ENCODE measurements at places on chromosomes 4 and X.

DNA sequence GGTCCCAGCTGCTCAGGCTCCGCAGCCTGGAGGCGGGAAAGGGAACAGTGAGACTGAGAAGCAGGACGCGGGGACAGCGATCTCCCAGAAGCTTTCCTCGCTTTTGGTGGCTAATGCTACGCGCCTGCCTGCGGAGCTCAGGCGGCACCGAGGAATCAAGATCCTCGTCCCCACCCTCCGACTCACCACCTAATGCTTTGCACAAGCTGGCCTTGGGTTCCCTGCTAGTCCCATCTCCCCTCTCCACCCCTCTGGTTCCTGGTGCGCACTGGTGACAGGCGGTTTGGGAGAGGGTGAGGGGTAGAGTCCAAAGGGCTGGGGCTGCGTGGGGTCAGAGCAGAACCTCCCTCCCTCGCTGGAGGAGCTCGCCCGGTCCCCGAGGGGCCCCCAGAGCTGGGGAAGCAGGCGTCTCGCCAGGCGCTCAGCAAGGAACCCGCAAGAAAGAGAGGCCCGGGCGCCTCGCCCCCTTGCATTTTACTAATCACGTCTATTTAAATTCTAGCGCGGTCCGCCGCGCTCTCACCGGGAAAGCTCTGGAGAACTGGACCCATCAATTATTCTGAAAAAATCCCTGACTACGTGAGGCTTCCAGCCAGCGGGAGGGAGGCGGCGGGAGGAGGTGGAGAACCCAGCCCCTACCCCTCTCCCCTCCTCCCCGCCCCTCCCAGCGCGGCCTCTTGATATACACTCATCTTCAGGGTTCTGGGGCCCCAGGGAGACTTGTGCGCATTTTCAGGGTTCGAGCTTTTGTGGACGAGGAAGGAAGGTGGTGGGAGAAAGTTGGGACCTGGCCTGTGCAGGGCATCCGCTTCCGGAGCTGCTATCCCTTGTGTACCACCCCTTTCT lies 9.1 kb downstream of the POU4F2 start:
- no peak for DNase-seq

GRCh38 chrX:112846187-112846586 lies 5.6 kb upstream of the AMOT start:
- no peak for DNase-seq

DNA sequence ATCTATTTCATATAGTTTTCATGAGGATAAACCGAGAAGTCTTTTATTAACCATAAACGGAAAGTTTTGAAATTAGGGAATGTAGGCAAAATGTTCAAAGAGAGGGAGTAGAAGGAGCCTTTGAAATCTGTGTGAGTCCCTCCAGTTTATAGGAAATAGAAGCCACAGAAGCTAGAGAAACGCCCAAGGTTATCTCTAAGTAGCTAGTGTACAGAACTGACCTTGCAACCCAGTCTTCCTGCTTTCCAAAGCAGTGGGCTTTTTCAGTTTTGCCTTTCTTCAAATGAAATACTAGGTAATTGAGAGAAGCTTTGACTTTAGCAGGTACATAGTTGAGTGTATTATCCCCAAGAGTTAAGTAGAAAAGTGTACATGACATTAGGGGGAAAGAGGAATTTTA lies 39.4 kb downstream of the STIM2 start:
- no peak for DNase-seq

- DNase-seq, result no peak
These were observed 80.5 kb upstream of the DHRSX start for GRCh38 chrX:2581296-2581695.

DNA sequence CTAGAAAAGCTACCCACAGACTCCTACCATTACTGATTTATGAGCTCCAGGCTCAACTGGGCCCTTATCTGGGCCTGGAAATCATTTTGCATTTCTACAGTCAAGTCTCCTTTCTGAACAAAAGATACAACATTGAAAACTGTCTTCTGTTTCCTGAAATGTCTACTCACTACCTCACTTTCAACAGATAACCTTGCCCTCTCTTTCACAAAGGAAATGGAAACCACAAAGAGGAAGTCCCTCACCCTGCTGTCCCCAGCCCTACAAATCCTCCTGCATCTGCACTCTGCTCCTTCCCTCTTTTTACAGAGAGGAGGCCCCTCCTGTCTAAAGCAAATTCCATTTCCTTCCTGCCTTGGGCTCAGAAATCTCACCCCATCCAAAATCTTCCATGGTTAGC lies 24.8 kb upstream of the CYBB start:
- DNase-seq, result peak; percentile 50

DNA sequence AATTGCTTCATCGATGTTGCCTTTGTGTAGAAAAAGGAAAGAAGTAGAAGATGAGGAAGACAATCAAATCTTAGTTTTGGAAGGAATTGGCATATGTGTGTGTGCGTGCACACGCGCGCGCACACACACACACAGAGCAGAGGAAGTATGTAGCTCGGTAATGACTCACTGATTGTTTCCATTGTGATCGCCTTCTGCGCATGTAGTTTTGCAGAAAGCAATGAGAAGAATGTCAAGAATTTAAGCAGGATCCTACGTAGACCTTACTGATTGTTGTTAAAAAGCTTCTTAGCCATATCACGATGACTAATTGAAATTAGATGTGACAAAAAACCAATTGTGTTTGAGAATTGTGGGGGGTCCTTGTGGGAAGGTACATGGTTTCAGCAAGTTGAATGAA lies 12.8 kb upstream of the LIMCH1 start:
- no peak for DNase-seq

- no peak for DNase-seq
These were observed 22.9 kb upstream of the FAT1 start for GRCh38 chr4:186746581-186746980.

DNA sequence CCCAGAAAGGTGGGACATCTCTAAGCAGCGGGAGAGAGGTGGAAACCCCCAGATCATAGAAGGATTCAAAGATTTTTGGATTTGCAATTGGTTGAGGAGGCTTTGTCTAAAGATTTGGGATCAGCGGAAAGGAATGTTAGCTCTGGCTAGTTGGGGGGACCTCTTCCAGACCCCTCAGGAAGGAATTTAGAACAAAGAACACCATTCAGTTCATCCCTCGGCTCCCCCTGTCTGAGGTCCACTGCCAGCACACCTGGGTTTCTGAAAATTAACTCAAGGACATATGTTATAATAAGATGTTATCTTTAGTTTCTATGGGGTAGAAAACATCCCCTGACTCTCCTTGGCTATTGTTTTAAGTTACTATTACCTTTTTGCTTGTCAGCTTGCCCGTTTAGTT lies 163.6 kb downstream of the CEP135 start:
- no peak for DNase-seq

DNA sequence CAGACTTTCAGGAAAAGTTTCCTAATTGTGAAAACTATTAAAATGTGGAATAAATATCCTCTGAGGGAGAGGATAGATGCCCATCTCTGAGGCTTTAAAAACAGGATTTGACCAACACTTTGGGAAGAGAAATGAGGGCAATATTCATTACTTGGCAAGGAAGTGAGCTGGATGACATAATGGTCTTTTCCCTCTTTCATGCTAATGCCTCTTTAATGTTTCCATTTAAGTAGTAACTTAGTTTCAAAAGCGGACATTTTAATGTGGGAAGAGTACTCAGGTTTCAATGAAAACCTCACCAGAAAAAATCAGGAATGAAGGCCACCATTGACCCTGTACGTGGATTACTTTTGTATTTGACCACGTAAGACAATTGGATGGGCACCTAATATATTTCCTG lies 503.3 kb downstream of the ANKRD50 start:
- no peak for DNase-seq

DNA sequence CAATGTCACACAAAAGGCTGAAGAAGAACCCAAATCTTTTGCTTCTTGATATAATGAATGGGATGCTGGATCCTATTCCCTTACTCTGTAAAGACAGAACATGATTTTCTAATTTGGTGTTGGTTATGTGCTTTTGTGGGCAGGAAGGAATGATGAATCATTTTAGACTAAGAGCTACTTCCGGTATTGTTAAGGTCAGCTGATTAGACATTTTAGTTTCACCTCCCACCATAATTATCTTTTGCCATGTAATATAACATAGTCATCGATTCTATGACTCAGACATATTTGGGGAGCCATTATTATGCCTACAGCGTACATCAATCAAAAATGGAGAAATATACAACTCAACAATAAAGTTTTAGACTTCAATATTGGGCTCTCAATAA lies 265.3 kb downstream of the ZNF674 start:
- DNase-seq, result no peak

DNA sequence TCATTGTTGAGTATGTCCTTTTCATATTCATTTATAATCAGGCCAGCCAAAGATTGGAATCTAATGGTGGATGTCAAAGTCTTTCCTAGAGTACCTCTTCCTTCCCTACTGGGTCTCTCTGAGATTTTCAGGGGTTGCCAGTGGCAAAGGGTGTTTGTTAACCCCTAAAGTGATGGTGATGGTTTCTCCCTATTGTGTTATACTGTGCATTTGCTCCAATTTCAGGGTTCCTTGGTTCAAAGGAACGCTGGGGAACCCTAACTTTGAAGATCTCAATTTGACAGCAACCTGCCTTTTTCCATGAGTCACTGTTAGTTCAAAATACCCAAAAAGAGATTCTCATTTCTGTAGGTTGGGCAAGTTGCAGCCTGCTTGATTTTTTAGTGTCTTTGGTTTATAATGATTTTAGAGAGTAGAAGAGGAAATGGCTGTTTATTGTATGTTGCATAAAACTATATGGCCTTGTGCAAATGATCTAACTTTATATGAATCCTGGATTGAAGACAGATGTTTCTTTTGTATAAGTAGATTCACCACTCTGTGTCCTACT lies 23.0 kb downstream of the GAB1 start:
- no peak for DNase-seq

GRCh38 chrX:40172401-40173142 lies 74.8 kb upstream of the BCOR start:
- no peak for DNase-seq

DNA sequence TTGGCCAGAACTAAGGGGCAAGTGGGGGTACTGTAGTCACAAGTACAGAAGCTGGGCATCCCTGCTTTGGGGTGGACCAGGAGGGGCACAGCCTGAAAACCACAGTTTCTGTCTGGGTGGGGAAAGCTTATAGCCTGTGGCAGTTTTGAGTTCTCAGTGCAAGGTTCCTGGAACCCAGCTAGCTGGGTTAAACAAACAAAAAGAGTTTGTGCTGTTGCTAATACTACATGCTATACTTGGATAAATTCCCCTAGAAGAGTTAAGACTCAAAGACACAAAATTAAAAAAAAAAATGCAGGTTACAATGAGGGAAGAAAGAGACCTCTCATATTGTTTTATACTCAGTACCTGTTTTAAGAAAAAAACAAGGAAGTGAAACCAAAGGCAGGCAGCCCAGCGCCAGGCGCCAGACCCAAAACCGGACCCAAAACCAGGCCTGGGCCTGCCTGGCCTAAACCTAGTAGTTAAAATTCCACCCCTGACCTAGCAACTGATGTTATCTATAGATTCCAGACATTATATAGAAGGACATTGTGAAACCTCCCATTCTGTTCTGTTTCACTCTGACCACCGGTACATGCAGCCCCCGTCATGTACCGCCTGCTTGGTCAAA lies 50.8 kb downstream of the SLC2A9 start:
- peak; percentile 11 for DNase-seq

- no peak for DNase-seq
These were observed 116.9 kb upstream of the GALNT7 start for GRCh38 chr4:173051716-173052115.

GRCh38 chr4:129488427-129488826 lies 392.5 kb downstream of the C4orf33 start:
- no peak for DNase-seq

DNA sequence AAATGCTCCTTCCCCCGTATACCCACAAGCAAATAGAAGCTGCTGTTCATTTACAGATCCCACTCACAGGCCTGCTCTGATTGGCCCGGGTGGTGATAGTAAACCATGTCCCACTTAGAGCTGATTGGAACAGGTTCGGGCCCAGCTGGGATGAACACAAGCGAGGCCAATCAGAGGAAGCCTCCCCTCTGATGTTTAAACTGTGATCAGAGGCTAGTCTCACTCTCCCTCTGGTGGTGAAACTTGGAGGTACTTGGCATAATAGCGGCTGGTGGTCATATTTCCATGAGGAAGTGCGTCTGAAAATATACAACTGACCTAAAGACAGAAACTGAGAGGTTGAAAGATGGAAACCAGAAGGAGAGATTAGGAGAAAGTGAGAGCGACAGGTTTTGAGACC lies 51.5 kb upstream of the TRPC3 start:
- DNase-seq, result peak; percentile 18

- no peak for DNase-seq
These were observed 14.7 kb upstream of the CBR4 start for GRCh38 chr4:169024762-169025161.

GRCh38 chrX:19046343-19047215 lies 62.7 kb upstream of the PHKA2 start:
- no peak for DNase-seq

GRCh38 chr4:88027611-88028608 lies 20.5 kb downstream of the PKD2 start:
- no peak for DNase-seq

DNA sequence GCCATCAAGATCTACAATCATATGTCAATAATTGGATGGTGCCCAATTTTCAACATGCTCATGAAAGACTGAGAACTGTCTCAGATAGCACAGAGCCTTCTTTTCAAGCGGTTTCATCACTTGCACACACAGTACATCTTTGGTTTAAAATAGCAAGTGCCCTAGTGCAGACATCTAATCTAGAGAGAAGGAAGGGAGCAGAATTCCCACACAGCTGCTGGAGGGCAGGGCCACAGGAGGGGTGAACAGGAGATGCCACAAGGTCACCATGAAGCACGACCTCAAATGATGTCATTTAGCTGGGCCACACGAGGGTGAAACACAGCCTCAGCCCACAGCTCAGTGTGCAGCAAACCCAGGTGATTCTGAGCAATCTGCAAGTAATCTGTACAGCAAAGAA lies 24.3 kb downstream of the LEF1 start:
- DNase-seq, result no peak

DNA sequence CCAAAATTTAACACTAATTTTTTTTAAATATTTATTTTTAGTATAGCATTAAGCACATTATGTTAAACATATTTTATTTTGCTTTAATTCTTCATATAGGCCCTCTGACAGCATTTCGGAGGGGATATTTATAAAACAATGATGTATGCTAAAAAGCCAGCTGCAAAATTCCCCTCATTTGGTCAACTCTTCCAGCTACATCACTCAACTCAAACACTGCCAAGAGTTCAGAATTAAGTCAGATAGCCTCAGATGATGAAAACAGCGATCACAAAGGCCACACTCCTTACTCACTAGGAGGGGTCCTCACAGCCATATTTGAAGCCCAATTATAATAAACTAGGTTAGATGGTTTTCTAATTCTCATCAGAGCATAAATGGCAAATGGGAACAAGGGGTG lies 146.6 kb downstream of the ADAMTS3 start:
- DNase-seq, result no peak

DNA sequence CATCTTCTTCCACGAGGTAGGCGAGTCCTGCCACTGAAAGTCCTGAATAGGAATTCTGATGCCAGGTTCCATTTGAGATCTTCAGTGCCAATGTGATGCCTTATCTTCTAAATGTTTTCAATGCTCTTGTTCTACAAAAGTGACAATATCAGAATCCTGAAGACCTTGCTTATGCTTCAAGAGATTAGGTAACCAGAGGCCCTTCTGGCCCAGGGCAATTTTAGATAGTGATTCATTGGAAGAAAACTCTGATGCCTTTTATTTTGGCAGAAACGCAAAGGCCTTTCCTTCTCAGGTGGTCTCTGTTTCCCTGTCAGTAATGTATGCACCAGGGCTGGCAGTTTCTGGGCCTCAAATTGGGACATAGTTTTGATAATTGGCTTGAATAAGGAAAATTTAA lies 144.8 kb downstream of the CEP135 start:
- no peak for DNase-seq
